HCEC 1CT (cell line): ENCODE measurements at places on chromosomes 16 and 17.

DNA sequence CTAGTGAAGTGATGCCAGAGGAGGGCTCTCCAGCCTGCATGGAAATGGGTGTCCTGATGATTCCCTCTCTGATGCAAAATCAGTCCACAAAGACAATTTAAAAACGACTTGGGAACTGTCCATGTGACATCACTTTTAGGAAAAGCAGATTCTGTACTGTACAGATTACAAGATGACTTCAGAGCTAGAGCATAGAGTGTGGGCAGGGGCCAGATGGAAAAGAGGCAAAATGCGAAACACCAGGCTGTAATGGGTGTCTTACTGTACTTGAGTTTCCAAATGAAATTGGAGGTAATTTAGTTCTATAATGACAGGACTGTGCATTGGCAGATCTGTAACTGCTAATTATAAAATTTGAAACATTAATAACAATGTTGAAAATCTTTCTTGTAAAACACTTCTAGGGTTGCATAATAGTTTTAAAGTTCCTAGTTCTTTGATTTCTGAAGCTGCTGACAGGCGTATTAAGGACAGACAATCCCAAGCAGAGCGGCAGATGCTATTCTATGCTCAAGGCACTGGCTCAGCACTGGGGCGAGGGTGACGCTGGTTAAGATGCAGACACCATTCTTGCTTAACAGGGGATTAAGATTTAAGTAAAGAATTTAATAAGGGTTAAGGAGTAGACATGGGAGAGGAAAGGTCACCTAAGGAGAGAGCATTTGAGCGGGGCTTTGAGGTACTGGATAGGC lies 29.6 kb downstream of the OGFOD1 start:
- DNase-seq = no peak

- DNase-seq = no peak
Measured at GRCh38 chr17:79707931-79708891, 22.5 kb upstream of the ENPP7 start.

DNA sequence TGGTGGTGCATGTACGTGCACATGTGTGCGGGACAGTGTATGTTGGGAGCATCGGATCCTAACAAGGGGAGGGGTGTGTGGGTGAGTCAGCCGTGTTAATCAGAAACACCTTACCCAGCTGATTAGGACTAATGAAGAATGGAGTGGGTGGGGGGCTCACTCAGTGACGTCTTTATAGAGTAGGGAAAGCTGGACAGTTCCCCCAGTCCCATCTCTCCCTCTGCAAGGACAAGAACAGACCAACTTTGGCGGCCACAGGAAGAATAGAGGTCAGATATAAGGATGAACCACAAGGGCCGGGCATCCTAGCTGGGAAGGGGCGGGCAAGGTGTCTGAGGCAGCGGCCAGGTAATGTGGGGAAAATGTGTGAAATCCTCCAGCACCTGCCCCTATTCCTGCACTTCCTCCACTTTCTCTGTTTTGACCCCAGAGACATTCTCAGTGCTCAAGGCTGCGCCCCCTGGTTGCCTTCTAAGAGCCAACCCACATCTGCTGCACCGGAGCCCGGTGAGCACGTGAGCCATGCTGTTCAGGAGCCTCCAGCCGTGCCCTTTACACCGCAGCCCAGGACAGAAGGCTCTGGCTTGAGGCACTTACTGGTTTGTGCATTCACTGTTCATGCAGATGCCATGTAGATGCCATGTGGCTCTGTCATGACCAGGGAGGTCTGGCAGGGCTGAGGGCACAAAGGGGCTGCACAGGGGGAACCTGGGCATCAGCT lies 18.9 kb upstream of the TBX21 start:
- DNase-seq = no peak

- no peak for DNase-seq
Measured at GRCh38 chr16:14101415-14101814, 30.3 kb downstream of the MRTFB start.

GRCh38 chr17:39653316-39653661 lies 11.9 kb upstream of the TCAP start:
- DNase-seq = no peak

- no peak for DNase-seq
Measured at GRCh38 chr16:26614237-26614841, 452.4 kb upstream of the C16orf82 start.

DNA sequence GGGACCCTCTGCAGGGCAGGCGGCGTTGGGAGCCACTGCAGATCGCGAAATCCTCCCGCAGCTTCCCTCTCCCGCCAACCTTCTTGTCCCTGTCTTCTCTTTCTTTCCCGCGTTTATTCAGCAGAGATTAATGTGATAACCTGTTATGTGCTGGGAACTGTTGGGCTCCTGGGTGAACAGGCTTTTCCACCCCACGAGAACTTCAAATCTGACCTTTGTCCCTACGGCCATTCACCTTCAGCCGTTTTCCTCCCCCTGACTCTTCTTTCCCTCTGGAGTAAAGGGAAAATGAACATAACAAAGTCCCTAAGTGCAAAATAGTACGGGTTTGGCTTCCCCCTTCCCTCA lies 15.2 kb upstream of the KPNA2 start:
- peak; percentile 19 for DNase-seq

GRCh38 chr16:27447301-27447700 lies 45.3 kb downstream of the IL21R start:
- no peak for DNase-seq

DNA sequence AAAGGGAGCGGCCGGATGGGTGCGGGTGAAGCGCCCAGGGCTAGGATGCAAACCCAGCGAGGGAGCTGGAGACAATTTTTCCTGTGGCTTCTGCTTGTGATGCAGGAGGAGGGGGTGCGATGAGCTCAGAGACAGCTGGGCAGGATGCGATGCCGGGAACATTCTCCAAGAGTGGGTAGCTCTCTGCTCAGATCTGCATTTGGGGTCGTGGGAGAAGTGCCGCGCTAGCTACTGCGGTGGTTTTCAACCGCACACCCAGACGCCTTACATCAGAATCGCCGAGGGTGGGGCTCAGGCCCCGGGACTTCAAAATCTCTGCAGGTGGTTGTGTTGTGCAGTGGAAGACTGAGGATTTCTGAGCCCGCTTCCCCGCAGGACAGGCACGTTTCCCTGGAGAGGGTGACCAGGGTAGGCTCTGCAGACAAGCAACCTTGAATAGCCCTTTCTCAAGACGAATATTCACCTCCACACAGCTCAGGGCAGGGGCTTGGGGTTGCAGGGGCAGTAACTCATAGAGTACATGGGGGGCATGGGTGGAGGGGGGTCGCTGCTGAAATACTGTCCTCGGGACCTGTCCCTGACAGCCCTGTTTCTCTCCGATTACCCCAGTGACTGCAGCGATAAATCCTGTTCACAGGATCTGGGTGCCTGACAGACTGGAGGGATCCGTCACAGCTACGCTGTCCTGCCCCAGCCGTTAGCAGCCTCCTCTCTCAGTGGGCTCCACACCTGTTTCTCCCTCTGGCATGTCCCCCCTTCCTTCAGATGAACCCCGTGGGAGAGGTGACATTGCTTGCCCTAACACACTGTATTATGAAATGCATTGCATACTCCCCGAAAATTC lies 63.3 kb downstream of the HAPSTR1 start:
- no peak for DNase-seq

GRCh38 chr17:4513113-4514032 lies 14.7 kb downstream of the SPNS2 start:
- DNase-seq = no peak

DNA sequence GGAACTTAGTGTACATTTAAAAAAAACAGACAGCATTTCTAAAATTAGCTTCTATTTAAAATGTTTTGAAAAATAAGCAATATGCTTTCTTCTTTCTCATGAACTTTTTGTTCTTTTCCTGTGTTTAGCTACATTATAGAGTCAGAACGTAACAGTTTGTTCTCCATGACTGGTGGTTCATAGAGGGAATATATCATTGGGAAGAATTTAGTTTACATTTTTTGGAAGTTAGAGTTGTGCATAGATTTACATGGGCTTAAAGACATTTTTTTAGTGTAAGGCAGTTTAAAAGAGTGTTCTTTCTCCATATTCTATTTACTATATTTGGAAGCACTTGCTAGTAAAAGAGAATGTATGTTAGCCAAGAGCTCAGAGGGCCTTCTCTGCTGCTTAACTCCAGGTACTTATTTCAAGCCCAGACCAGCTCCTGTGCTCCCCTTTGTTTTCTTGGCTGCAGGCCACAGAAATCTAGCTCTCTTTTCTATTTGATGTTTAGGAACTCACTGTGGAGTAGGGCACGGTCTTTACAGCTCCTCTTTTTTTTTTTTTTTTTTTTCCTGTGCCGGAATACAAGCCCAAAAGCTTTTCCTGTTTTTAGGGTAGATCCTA lies 20.2 kb downstream of the AP2B1 start:
- DNase-seq = no peak

- DNase-seq = peak; percentile 26
Measured at GRCh38 chr17:72376526-72377345, 255.9 kb downstream of the SOX9 start.

- DNase-seq = no peak
Measured at GRCh38 chr16:27692576-27692975, 142.6 kb downstream of the KATNIP start.

DNA sequence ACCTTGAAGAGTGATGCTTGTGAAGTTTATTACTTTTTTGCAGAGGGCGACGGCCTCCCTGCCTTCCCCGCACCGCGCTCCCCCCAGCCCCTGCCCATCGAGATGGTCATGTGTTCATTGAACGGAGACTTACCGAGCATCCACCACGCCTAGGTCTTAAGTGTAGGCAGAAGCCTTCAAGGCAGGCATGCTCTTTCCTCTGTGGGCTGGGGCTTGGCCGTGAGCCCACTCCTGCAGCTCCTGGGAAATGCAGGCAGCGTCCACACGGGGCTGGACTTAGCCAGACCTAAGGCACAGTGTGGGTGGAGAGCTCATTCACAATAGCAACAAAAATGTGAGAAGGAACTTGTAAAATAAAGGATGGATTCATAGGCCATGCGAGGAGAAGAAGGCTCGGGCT lies 19.2 kb downstream of the RNF213 start:
- DNase-seq = peak; percentile 39

GRCh38 chr16:6209355-6209930 lies 1111.8 kb upstream of the EEF2KMT start:
- no peak for DNase-seq

GRCh38 chr17:81487487-81488275 lies 24.9 kb downstream of the ACTG1 start:
- DNase-seq = peak; percentile 65

GRCh38 chr17:74393346-74393942 lies 26.1 kb downstream of the GPR142 start:
- DNase-seq = no peak

DNA sequence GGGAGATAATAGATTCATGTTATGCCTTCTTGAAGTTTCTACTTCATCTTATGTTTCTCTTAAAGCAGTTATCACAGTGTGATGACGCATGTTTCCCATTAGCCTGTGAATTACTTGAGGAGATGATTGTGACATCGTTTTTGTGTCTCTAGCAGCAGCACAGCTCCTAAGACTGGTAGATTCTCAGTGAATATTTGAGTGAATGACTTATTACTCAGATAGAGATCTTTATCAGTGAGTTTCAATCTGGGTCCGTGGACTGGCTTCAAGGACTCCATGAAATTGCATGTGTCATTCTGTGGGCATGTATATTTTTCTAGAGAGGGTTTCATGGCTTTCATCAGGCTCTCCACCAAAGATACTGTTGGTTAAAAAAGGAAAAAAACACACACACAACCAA lies 29.9 kb downstream of the YPEL2 start:
- peak; percentile 85 for DNase-seq

- DNase-seq = no peak
Measured at GRCh38 chr17:9886141-9886930, 18.7 kb downstream of the RCVRN start.

DNA sequence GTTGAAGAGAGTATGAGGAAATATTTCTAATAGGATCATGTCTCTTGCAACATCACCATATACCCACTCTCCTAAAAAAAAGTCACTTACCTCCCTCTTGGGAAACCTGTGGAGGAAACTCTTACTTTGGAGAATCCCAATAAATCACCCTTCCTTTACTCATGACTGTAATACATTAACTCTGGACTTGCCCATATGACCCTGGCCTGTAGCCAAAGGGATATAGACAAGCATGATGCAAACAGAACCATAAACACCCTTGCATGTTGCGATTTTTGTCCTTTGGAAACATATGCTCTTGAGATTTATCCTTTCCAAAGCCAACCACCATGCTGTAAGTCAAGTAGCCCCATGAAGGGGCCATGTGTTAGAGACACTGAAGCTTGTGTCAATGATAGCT lies 19.5 kb downstream of the CDH11 start:
- no peak for DNase-seq

DNA sequence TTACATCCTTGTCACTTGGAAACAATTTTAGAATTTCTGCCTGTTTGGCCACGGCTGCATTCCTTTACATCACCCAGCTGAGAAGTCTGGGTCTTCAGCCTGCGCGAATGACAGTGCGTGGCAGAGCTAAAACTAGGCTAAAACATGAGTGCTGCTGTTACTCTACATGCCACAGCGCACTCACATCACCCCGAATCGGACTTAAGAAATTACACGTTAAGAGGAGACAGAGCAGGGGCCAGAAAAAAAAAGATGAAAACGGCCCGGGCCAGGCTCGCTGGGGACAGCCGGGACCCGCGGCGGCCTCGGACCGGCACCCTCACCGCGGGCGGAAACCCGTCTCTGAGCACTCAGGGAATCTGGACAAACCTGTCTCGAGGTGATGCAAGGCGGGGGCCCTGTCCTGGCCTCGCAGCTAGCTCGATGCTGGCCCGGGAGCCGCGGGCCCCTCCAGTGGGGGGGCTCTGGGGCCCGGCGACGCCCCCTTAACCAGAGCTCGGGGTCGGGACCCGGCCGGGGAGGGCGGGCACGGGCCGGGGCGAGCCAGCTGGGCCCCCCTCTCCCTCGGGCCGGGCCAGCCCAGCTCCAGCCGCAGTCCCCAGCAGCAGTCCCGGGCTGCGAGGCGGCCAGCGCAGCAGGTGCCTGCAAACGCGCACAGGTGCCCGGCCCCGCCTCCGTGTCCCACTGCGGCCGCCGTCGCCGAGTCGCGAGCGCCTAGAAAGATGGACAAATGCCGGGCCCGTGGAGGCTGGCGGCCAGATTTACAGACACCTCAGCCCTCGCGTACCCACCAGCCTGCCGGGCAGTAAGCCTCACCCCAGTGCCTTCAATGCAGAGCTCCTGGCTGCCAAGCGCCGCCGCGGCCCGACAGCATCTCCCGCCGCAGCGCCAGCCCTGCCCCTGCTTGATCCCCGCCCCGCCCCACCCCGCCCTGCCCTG lies at the start of gene AKTIP:
Gene AKTIP (minus strand): TSS at position 879 of the 939 bp plus-strand sequence. CDS start 2,950 bp downstream, outside the sequence.
- peak; percentile 17 for DNase-seq
